ENCODE measurements at places on chromosomes 1 and 21.

GRCh38 chr1:94609619-94610018, 68.1 kb upstream of the F3 start:
- DNase-seq = no peak

- DNase-seq = no peak
These were observed 38.9 kb downstream of the PATJ start for GRCh38 chr1:61781151-61781550.

DNA sequence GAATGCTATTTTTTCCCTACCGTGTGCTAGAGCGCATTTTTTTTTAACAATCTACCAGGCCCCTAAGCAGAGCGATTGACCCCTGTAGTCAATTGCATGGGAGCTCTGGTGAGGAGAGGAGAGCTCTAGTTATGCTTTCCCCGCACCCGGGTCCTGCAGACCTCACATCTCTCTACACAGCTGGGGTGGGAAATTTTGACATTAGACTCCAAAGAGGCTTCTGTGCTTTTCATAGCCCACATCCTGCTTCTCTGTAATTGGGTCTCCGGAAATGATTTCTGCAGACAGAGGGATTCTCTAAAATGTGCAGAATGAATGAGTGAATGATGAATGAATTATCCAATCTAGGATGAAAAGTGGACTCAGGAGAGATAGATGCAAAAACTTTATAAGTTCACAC, 41.5 kb upstream of the DUSP10 start:
- DNase-seq = no peak

DNA sequence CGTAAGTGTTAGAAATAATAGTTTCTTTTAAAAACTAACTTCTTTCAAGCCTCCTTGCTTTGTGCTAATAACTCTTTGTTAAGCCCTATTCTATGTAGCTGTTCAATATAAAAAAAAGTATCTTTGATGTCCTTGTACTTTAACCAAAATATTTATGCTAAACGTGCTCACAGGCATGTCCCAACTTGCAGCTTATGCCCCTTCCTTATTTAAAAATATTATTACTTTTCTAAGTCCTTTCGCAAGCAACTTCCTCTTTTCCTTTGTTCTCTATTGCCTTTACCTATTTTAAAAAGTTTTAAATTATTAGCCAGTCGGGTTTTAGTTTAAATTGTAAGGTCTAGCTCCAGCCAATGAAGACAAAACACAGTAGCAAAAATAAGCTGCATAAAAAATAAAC, 43.4 kb upstream of the NBPF3 start:
- no peak for DNase-seq

DNA sequence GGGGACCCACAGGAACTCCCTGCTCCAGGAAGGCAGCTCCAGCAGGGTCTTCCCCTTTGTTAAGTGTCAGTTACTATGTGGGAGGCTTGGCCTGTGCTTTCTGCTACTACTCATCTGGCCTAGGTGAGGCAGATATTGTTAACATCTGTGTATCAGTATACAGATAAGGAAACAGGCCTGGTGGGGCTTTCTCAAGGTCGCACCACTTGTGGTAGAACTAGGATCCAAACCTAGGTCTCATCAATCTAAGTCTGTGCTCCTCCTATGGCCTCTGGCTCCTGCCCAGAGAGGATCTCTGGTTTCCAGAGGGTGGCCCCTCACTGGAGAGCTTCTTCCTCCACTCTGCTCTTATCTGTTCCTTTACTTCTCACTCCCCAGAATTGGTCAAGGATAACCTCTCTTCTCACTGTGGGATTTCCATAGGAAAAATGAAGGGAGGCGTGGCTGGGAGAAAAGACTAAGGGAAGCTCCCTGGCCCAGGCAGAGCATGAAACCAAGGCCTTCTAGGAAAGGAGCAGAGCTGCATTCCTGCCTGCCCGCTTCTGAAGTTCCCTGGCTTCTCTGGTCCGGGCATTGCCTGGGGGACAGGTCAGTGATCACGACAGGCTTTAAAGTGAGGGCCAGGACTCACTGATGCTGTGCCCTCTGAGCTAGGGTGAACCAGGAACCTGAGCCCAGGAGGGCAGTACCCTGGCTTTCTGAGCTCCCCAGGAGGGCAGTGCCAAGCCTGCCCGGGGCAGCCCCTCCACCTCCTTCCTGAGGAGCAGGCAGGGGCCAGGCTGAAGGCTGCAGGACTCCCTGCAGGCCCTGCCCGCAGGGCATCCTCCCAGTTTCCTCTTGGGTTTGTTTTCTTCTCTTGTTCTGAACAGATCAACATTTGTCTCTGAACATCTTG, 5.8 kb downstream of the KCNC4 start:
- no peak for DNase-seq

DNA sequence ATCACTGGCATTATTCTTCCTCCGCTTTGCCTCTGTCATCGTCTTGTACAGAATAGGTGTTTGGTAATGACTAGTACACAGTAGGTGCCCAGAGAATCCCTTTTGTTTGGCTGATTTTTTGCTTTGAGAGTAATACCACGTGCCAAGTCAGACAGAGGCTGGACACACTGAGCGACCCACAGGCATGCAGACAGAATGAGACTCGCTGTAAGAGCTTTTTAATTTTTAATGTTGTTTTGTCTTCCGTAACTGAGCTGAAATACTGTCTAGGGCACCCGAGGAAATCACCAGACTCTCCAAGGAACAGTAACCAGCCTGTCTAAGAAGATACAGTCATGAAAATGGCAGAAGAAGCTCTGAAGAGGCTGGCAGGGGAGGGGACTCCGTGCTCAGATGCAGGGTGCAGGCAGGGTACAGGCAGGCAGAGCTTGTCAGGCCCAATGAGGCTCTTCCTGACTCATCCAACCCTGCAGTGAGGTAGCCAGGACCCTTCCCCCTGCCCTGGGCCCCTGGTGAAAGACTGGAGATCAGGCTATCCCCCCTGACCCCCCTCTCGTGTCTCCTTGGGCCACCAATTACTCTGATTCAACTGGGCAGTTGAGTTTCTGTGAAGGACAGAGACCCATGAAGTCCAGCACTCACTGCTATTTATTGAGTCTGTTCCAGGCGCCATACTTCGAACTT, 60.1 kb upstream of the ECE1 start:
- DNase-seq = peak; percentile 22
